Activated T-cell treated with anti-CD3 and anti-CD28 coated beads, Interleukin-2, amount 50 U/mL, for 72 hours (primary cell): ENCODE measurements at places on chromosomes 5 and 9. TPM values are rescaled to one million over a fixed set of nuclear protein-coding genes. Genes with fewer than 3 reads are reported as not detected.

ZNF454 gene
- 0.21 TPM for total RNA-seq

IRX2 gene
- not detected for total RNA-seq

IDNK gene
- total RNA-seq = 10.7 TPM

COL27A1 gene
- total RNA-seq = 1.3 TPM
